Activated gamma-delta T cell (primary cell): ENCODE measurements at places on chromosomes 11 and 22.

DNA sequence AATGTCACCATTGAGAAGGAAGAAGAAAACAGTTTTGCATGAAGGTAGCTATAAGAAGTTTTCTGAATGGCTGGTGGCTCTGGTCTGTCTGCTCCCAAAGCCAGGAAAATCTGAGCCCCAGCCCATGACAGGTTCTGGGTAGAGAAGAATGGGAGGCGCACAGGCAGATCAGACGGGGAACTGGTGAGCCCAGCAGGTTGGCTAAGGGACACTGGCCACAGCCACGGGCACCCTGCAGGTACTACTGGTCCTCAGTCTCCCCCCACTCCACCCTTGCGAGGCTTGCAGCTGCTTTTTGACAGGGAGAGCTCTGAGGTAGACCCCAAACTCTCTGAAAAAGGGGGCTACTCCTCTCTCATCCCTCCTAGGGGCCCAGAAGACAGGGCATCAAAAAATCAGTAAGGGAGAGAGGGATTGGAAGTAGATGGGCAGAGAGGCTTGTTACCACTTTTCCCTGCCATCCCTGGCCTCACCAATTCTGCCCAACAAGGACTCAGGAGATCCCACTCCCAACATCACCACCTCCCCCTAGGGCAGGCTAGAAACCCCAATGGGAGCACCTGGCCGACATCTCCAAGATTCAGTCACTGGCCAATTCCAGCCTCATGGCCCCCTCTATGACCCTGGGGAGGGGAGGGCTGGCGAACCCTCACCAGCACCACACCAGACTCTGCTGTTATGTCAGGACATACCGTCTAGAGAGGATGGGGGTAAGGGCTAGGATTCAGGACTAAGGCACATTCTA lies 17.4 kb downstream of the SCN4B start:
- no peak for DNase-seq

DNA sequence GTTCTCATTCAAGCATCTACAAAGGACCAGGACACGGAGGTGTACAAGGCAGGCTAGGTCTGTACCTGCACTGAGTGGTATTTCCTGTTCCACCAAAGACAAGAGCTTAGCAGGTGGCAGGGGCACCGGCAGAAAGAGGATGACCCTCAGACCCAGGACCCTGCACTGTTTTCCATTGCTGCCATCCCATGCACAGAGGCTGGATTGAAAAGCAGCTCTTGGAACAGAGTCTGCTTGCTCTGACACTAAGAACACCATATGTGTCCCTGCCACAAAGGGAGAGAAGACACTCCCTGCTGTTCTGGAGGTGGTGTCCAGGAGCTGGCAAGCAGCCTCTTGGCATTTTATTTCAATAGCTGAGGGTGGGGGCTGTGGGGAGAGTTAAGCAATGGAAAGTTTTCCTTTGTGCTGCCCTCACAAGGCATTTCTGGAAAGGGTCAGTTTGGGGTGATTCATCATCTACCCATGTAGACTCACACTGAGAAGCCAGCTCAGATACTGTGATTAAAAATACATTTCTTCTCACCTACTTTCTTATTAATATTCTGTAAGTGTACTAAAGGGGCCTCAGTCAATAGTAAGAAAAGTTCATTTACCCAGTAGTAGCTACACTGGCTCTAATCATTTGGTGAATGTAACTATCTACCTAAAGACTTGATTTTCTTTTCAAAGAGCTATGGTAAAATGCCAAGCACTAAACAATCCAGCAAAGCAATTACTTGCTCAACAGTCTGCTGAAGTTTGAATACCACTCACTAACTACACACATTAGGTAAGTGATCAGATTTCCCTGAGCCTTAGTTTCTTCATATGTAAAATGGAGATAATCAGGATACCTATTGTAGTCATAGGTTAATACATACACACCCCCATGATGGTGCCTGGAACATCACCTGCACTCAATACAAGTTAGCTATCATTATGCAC lies 55.2 kb downstream of the SLC1A2 start:
- no peak for DNase-seq

GRCh38 chr11:128582496-128583366 lies 4.6 kb downstream of the ETS1 start:
- DNase-seq = no peak

GRCh38 chr11:112511271-112511670 lies 250.6 kb upstream of the PLET1 start:
- no peak for DNase-seq

DNA sequence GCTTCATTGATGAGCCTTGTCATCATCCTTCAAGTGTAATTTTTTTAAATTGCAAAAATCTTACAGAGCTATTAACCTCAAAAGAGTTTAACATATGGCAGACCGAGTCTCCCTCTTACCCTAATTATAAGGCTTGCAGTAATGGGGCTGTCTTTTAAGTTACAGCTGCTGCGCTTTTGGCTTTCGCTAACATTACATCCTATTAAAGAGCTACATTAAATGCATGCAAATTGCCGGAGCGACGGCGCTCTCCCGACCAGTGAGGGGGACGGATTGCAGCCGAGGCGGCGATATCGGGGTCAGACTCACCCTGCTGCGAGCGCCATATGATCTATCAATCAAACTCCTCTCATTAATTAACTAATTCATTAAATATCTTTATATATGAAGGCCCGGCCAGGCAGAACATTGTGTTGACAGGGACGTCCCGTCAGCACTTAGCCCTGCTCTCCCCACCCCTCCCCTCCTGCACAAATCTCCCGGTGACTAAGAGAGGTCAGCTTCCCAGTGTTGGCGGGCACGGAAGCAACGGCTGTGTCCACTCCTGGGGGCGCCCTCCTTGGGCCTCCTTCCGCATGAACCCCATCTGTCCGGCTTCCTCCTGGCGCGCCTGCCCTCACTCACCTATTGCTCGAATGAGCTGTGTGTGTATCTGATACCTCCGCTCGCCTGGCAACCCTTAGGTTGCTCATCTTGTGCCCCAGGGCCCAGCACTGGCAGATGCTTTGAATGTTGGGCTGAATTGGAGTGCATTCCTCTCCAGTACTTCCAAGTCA lies 156.0 kb upstream of the CADM1 start:
- no peak for DNase-seq

- DNase-seq = no peak
Observed at GRCh38 chr11:114194702-114195101, 101.5 kb upstream of the NNMT start.
